ENCODE measurements at places on chromosomes 2 and 18. TPM values are rescaled to one million over a fixed set of nuclear protein-coding genes. Genes with fewer than 3 reads are reported as not detected.

DNA sequence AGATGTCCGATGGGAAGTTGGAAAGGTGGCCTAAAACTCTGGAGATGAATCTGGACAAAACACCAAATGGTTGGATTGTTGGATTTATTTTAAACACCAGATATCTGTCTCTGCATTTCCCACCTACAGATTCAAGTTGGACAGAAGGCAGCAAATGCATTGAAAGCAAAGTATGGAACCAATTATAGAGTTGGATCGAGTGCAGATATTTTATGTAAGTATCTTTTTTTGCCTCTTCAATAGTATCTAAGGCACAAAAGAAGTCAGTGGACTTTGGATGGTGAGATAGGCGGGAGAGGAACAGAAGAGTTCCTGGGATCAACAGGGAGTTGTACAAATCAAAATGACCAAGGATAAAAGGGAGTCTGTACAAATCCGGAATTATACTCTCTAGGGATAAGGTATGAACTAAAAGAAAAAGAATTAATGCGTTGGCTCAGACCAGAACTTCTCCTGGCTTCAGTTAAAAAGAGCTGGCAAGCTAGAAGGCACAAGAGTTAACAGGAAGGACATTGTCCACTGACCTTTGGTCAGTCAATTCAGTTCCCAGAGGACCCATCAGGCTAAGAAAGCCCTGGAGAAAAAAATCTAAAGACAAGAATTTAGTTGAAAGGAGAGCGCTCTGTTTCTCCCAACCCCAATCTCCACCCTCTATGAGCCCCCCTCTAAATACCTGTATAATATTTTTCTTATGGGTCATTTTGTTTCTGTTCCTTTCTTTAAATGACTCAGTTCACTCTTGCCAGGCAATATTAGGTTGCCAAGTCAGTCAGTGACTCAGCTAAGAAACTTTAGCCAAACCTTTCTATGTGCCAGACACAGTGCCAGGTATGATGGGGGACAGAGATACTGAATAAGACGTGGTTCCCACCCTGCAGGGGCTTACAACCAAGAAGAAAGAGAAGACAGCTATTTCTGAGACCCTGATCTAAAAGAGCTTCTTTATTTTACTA lies 29.1 kb downstream of the CPO start:
- DNase-seq: no peak

- DNase-seq: no peak
Observed at GRCh38 chr2:190875891-190876290, 4.7 kb upstream of the GLS start.

GRCh38 chr2:135909976-135910375 lies 33.7 kb upstream of the MCM6 start:
- no peak for DNase-seq

- DNase-seq: no peak
Observed at GRCh38 chr18:24446953-24447538, 13.4 kb upstream of the HRH4 start.

GRCh38 chr18:71673498-71673897 lies 870.6 kb downstream of the CBLN2 start:
- no peak for DNase-seq

DNA sequence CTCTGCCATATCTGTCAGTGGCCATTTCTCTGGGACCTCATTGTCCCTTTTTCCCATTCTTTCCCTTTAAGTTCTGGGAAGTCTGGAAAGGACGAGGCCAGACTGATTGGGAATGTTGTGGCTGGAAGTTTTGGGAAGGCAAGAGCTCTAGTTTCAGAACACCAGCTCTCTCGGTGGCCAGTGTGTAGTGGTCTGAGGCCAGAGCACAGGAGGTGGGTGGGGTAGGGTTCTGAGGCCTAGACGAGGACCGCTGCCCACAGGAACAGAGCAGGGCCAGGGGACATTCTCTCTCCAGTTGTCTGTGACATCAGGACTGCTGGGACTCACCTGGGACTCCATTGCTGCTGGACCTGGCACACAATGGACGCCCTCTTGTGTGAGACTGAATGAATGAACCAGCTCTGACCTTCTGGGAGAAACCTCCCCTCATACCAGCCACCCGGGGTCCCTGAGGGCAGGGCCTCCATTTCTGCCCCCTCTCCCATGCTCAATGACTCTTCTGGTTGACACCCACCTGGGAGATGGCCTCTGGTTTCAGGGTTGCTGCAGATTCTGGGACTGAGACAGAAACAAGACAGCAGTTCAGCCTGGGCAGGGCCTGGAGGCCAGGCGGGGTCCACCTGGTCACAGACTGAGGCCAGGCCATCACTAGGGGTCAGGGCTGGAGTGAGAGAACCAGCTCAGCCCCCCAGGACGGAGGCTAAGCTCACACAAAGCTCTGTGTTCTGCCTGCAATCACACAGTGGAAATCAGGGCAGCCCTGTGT lies 8.4 kb upstream of the NPPC start:
- DNase-seq: no peak

DNA sequence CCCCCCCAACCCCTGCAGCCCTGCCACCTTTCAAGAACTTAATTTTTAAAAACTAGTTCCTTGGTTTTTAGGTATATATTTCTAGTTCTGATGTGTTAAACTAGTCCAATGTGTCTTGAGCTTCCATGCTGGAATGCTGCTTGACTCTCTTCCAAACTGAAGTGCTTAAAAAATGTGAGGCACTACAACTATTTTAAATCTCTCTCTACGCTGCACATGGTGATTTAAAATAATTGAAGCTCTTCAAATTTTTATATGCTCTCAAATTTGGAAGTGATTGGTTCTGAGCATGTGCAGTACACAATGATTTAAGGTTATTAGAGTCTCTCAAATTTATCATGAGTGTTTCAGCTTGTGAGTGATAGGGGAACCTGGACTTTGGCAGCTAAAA lies 192.6 kb upstream of the ZEB2 start:
- DNase-seq: no peak

- no peak for DNase-seq
Observed at GRCh38 chr2:219273937-219274336, 5.2 kb upstream of the DNAJB2 start.

DNA sequence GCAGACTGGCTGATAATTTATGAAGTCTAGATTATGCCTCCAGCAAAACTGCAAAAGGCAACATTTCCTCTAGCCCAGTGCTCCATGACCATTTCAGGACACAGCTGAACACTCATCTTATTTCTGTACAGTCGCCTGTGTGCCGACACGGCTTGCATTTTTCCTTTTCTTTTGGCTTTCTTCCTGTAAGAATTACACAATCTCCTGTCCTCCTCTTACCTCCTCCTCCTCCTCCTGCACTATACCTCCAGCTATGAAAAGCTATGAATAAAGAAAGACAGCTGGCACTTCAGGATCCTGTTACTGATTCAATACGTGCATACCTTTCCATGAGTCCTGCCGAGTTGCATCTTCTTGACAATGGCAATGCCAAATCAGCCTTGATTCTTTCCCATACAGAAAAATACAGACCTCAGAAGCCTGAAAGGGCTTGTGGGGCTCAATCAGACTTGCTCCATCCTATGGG lies 32.2 kb upstream of the TRIB2 start:
- DNase-seq: no peak

DNA sequence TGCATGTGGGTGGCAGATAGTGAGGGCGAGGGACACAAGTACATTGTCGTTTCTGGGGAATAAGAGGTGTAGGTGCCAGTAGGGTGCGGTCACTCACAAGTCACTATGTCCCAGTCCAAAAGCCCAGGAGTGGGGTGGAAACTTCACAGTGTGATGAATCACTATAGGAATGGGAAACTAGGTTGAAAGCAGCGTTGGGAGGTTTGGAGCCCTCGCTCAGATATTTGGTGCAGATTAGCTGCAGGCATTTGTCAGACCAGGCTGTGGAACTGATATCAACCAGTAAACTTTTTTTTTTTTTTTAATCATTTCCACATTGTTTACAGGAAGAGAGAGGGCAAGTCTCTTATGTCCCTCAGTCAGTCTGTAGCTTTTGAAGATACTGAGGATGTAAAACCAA lies 121.8 kb downstream of the CERS6 start:
- DNase-seq: no peak

DNA sequence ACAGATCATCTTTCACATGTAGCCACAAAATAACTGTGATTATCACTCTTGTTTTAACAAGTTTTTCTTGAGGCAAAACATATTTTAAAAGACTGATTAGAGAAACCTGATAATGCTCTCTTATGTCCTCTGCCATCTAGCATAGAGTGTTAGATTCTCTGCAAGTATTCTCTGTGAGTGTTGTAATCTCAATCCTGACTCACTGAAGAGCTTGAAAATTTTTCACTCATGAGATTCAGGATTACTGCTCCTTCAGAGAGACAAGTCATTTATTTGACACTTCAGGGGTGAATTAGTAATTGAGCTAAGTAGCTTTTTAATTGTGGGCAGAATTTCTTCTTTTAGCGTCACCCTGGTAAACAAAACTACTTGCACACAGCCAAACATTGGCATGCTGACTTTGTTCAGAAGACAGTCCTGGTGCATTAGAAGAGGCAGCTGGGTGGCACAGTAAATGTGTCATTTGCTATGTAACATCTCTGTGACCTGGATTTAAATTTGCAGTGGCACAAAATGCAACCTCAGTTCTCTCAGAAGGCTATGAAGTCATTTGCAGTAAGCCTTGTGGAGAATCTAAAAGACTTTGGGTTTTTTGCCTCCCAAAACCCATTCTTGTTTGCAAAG lies 172.9 kb downstream of the LRP1B start:
- DNase-seq: no peak

- no peak for DNase-seq
Observed at GRCh38 chr18:23723121-23723520, 33.9 kb downstream of the LAMA3 start.

- DNase-seq: peak; percentile 26
Observed at GRCh38 chr2:65786007-65786717, 353.8 kb upstream of the SPRED2 start.

GRCh38 chr18:497688-498087 lies 2.8 kb downstream of the COLEC12 start:
- no peak for DNase-seq

DNA sequence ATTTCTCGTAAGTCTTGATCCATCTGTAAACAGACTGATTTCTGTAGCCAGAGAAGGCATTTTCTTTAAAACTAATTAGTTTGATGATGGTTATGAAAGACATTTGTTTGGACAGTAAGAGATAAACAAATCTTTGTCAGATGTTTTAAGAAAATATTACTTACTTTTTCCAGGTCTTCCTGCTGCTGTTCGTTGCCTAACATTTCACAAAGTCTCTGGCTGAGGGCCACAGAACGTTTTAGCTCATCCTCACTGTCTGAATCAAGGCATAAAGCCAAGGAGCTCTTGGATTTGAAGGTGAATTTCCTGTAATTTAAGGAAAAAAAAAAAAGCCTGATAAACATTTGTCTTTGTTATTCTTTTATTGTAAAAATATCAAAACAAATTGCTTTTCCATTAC lies 57.8 kb downstream of the VIL1 start:
- no peak for DNase-seq

DNA sequence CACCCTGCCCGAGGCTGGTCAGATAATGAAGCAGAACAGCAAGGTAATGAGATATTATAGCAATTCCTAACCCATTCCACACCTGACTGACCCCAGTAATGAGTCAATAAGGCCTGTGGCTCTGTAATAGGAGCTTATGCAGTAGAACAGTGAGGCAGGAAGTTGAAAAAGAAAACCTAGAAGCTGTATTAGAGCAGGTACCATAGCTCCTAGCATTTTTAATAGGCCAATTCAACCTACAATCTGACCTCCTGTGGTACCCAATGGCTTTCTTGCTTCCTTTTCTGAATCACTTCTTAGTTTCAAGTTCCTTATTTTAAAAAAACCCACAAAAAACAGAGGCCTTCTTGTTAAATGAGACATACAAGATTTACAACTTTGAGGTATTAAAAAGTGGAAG lies 43.6 kb upstream of the MAP2 start:
- no peak for DNase-seq

DNA sequence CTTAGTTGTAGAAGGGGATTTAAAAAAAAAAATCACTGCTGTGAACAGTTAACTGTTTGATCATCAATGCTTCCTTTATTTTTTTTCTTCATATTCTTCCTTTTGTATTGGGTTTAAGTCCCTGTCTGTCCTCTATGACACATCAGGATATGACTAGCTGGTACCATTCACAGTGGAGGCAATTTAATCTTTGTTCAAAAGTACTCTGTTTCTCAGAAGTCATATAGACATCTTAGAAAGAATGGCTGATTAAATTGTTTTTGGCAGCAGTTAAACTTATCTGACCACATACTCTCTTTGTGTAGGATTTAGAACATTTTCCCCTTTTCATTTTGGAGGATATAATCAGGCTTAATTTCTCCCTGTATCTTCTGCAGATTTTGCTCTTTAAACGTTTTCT lies 807.8 kb upstream of the CDH2 start:
- no peak for DNase-seq

DNA sequence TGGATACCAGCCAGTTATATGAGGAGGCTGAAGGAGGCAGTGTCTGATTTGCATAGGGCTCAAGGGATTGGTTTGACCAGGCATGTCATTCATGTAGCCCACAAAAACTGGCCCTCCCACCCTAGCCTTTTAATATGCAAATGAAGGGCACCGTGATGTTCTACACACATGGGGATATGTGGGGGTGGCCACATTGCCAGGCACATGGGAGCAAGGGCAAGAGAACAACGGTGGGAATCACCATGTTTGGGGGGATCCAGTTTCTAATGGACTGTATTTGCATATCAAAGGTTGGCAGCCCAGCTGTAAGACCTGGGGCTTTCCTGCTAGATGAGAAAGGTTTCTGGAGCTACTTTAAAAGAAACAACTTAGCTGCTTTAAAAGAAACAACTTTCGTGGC lies 65.1 kb upstream of the SLC25A52 start:
- no peak for DNase-seq

- DNase-seq: no peak
Observed at GRCh38 chr2:33307659-33308270, 168.7 kb upstream of the RASGRP3 start.

DNA sequence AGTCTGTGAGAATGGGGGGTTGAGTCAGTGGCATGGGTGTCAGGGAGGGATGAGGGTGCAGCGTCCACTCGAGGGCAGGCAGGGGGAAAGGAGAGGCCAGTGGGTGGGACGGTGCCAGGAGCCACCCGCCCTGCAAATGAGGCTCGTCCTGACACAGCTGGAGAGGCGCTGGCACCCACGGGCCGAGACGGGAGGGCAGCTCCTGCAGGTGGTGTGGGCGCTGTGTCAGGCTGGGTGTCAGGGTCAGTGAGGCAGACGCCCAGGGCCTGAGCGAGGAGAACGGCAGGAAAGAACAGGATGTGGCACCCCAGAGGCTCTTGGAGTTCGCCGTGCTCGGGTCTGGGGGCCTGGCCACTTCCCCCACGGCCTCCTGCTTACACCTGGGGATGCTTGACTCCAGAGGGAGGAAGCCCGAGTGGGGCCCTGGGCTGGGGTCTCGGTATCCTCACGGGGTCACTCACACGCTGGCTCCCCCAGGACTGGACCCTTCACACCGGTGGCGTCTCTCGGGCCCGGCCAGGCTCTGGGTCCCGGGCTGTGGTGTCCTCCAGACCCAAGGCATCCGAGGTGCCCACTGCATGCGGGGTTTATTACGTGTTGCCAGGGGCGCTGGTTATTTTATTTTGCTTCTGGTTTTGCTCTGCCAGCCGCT lies 130.5 kb upstream of the CTDP1 start:
- DNase-seq: no peak

Gene CFAP53
- 3.9 TPM for polyA plus RNA-seq

Gene COBLL1
- polyA plus RNA-seq: 101 TPM

Gene MRPL30
- polyA plus RNA-seq: 46.5 TPM

Gene CFC1
- polyA plus RNA-seq: not detected

Gene DSG4
- polyA plus RNA-seq: not detected

Gene COL6A3
- polyA plus RNA-seq: 210 TPM

Gene DSC2
- 36.4 TPM for polyA plus RNA-seq

Gene ADD2
- polyA plus RNA-seq: 6.2 TPM

Gene CDH20
- 3.7 TPM for polyA plus RNA-seq

Gene KCNK3
- polyA plus RNA-seq: 1.3 TPM

Gene KIAA2012
- 0.06 TPM for polyA plus RNA-seq
